ENCODE measurements at places on chromosomes 6 and 20.

- no peak for DNase-seq
Observed at GRCh38 chr6:15453186-15453585, 207.3 kb downstream of the JARID2 start.

DNA sequence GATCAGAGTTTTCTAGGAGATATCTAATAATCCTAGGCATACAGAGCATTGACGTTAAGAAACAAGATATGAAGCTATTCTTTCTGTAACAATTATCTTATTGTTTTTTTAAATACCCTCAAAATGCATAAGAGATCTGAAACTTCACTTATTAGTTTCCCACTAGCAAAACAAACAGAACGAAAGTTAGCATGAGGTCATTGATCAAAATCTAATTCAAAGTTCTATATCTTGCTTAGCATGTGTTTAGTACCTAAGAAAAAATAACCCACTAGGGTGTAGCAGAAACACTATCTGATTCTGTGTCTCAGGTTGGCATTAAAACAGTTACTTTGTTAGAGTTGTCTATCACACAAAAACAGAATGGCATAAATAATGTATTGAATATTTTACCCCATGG is 1288.4 kb downstream of the EPHA7 start:
- DNase-seq, result no peak

GRCh38 chr20:10637563-10637962 is 36.2 kb downstream of the JAG1 start:
- no peak for DNase-seq

- no peak for DNase-seq
Observed at GRCh38 chr6:87979737-87980136, 67.9 kb upstream of the SPACA1 start.
